ENCODE measurements at places on chromosomes 12 and 14.

GRCh38 chr12:5584412-5585175 is 152.7 kb downstream of the NTF3 start:
- DNase-seq = no peak

DNA sequence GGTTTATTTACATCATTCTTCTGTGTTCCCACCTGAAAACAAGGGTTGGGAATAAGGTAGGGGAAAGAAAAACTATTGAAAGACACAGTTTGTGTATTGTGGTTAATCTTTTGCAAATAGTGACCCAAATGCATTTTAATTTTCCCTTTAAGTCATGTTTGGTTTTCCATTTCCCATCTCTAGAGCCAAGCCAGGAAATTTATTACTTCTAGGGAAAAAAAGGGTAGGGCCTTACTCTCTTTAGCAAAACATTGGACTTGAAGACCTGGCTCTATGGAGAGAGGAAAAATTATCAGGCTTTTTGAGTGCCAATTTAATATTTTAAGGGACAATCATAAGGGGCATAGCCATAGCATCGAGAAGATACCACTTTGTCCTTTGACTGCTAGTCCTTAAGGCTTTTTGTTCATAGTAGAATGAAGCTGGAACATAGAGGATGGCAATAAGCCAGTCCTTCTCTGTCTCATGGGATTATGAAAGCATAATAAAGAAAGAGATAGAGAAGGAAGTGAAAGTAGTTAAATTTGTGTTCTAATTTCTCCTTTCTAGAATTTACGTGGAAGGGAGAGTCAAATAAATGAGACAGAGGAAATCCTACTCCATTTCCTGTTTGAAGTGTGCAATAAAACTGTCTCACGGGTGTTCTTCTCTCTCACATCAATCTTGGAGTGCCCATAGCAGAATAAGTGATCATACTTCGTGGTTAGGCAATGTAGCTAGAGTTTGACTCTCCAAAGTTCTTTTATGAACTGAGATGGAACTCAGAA is 50.9 kb upstream of the PPFIA2 start:
- peak; percentile 58 for DNase-seq

- DNase-seq = peak; percentile 84
Observed at GRCh38 chr14:93078870-93079269, 36.9 kb downstream of the ITPK1 start.

DNA sequence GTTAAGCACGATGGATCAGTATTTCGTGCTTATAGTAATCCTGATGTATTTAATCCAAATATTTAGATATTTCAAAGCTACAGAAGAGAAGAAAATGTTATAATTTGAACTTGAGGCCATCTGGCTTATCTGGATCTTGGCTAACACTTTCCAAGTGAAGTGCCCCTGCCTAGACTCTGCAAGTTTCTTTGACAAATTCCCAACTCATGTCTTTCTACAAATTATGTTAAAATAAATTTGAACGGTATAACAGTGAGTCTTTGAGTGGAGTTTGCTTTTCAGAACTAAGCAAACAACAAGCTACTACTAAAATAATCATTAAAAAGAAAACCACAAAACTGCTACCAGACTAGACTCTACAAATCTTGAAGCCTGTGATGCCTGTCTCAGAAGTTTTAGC is 374.4 kb upstream of the PRICKLE1 start:
- DNase-seq = no peak

DNA sequence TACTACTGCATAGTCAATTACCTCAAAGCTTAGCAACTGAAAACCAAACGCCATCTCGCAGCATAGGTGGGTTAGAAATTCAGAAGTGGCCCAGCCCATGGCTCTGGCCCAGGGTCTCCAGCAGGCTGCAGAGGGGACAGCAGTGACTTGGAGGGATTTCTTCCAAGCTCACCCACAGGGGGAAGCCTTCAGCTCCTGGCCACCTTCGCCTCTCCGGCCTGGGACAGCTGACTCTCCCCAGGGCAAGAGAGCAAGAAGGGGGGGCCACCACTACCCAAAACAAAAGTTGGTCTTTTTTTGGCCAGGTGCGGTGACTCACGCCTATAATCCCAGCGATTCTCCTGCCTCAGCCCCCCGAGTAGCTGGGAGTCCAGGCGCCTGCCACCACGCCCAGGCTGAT is 32.2 kb upstream of the ANKRD9 start:
- no peak for DNase-seq

GRCh38 chr12:96495841-96496545 is 6.6 kb downstream of the CFAP54 start:
- DNase-seq = no peak

GRCh38 chr14:97273540-97273939 is 476.4 kb downstream of the VRK1 start:
- no peak for DNase-seq

DNA sequence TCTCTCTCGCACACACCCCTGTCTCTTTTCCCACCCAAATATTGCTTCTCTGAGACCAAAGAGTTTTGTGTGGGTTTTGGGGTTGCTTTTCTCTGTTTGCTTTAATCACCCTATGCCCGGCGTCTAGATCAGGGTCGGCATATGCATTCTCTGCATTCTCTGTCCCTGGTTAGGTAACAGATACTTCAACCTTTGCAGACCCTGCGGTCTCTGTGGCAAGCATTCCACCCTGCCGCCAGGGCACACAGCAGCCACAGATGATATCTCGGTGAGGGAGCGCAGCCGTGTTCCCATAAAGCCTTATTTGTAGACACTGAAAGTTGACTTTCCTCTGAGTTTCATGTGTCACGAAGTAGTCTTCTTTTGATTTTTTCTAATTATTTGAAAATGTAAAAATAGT is 110.4 kb upstream of the FZD10 start:
- no peak for DNase-seq

DNA sequence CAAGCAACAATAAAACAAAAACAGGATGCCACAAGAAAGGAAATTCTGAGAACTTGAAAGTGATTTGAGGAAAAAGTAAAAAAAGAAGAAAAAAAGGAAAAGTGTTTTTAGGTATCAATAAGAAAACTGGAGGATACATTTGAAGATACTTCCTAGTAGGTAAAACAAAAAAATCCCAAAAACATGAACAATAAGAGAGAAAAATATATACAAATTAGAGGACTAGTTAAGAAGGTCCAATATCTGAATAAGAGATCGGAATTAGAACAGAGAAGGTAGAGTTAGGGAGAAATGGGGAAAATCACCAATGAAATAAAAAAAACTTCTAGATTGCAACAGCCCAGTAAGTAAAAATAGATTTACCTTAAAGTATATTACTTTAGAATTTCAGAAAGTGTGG is 8.8 kb downstream of the DEPDC4 start:
- DNase-seq = no peak

- DNase-seq = peak; percentile 17
Observed at GRCh38 chr12:66352197-66352596, 49.9 kb downstream of the HELB start.

GRCh38 chr14:94936401-94936892 is 166.5 kb upstream of the GSC start:
- DNase-seq = peak; percentile 55

GRCh38 chr14:66001356-66001755 is 484.8 kb upstream of the CCDC196 start:
- DNase-seq = no peak

- DNase-seq = no peak
Observed at GRCh38 chr12:91893476-91893875, 252.2 kb downstream of the BTG1 start.

DNA sequence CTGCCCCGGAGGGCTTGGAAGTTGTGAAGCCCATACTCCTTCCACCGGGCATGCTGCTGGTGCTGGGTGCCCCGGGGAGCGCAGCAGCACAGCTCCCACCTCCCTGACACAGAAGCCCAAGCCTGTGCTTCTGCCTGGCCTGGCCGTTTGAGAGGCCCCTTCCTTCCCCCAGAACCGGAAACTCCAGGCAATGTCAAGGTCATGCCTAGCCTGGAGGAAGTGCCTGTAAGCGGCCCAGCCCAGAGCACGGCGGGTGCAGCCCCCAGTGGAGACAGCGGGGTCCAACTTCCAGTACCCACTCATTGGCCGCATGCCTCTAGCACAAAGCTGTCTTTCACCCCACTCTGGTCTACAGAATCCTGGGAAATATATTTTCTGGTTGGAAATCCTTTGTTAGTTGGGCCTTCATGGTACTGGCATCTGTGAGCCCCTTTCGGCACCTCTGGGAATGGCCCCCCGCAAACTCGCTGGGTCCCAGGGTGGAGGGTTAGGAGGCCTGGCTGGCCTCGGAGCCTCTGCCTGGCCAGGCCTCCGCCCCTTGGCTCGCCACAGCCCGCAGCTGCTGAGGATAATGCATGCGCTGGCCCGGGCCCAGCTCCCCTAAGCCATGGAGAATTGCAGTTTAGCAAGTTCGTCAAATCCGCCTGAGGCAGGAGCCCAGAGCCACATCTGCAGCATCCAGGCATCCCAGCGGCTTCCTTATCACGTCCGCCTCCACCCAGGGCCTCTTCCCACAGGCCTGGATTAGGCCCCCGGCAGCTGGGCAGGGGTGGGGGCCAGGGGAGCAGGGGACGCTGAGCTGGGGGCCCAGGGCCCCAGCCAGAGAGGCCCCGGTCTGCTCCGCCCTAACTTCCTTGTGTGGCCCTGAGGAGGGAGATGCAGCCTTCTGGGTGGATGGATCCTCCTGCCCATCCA is 48.9 kb upstream of the DLK1 start:
- peak; percentile 68 for DNase-seq

GRCh38 chr14:101628471-101628966 is 67.2 kb downstream of the DIO3 start:
- DNase-seq = peak; percentile 55

DNA sequence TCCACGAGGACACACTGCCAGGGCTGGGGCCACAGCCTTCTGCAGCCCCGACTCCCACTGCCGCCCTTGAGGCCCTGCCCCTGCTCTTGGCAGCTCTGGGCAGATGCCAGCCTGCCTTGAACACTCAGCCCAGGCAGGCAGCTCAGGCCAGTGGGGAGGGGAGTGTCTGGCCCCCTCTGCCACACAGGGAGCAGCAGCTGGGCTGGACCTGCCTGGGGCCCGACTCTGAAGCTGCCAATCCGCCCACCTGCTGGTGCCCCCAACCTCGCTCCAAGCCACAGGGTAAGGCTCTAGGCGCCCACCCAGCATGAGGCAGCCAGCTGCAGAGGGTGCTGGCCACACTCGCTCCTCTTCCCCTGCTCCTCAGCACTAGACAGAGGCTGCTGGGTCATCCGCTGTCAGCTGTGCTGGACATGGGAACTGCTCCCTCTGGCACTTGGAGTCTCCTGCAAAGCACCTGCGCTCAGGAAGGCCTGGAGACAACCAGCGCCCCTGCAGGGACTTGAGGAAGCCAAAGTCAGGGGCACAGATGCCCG is 24.6 kb upstream of the NUDT14 start:
- DNase-seq = no peak

DNA sequence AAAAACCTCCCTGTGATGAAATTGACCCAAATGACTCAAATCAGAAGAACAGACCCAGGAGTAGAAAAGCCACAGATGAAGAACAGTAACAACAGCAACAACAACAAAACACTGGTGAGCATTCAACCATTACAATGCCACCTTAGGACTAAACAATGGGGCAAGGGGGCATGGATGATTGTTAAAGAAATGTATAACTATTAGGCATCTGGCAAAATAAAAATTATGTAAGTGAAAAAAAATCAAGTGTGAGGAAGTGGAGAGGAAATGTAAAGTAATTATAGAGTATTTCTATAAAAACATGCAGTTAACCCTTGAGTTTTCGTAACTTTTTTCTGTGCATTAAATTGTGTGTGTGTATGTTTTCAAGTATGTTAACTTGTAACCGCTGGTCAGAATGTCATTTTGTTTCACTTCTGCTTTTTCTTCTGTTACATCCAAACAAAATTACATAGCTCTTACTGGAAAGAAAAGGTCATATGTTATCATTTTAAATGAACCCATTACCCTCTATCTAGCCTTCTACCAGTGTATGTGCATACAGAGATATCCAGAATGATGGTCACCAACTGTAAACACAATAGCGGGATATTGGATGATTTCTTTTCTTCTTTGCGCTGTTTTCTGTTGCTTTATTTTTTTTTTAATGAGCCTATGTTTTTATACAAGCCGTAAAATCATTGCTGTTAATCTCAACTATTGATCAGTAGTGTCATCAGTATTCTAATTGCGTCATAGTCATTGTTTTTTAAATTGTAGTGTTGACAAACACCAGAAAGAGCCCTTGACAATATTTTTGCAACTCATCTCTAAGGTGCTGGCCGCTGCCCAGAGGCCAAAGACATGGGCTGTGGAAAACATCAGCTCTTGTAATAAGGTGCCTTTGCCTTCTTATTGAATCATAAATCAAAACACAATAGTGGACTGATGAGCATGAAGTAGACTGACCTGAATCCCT is 170.6 kb downstream of the CRADD start:
- peak; percentile 60 for DNase-seq

GRCh38 chr12:115322275-115322674 is 638.3 kb upstream of the TBX3 start:
- DNase-seq = peak; percentile 93

DNA sequence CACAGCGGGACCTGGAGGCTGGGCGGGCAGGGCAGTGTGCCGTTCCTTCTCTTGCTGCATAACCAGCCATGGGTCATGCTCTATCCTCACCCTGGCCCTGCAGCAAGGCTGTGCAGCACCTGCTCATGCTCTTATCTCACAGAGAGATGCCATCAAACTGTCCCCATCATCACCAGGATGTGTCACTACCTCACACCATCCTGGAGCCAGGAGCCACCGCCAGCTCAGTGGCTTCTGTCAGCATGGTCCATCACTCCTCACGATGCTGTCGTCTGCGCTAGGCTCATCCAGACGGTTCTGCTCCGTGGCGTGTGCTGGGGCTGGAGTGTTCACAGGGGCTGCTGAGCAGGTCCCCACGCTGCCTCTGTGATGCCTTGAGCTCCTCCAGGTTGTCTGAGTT is 77.2 kb upstream of the DYNC1H1 start:
- no peak for DNase-seq

- no peak for DNase-seq
Observed at GRCh38 chr12:127162307-127162706, 1104.7 kb upstream of the TMEM132C start.

- peak; percentile 29 for DNase-seq
Observed at GRCh38 chr14:93980456-93981201, 4.3 kb upstream of the ASB2 start.

GRCh38 chr14:75960231-75960630 is 21.6 kb downstream of the TGFB3 start:
- DNase-seq = no peak

- DNase-seq = no peak
Observed at GRCh38 chr14:78088916-78089315, 81.3 kb upstream of the NRXN3 start.

- no peak for DNase-seq
Observed at GRCh38 chr14:80419345-80419744, 208.0 kb upstream of the DIO2 start.
